Fibroblast of upper back skin (primary cell): ENCODE measurements at places on chromosomes 1 and 21.

- peak; percentile 71 for DNase-seq
These were observed 6.6 kb downstream of the ADORA1 start for GRCh38 chr1:203133970-203134725.

GRCh38 chr1:101112051-101112780 lies 86.6 kb upstream of the DPH5 start:
- DNase-seq = no peak

DNA sequence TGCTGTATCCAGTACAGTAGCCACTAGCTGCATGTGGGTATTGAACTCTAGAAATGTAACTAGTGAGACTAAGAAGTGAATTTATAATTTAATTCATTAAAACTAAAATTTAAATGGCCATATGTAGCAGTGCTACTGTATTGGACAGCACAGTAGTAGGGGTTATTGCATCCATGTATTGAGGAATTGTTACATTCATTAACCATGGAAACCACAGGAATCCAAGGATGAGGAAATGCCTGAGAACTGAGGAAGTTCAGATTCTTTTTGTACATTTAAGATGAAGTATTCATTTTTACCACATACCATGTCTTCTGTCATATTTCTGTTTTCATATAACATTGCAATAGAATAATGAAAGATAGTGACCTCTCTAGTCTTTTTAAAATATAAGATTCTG lies 2.6 kb downstream of the MTF2 start:
- peak; percentile 90 for DNase-seq

DNA sequence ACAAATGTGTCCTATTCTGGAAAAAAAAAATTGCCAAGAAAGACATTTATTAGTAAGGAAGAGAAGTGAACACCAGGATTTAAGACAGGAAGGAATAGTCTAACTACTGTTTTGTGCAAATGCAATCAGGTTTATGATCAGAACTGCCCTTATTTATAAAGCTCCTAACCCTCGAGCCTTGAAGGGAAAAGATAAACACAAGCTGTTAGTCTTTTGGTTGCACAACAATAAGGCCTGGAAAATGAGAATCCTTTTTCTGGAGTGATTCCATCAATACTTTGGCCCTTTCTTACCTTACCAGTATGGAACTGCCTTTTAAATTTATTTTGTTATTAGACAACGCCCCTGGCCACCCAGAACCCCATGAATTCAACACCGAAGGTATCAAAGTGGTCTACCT lies 52.9 kb downstream of the SNRPE start:
- DNase-seq = no peak

DNA sequence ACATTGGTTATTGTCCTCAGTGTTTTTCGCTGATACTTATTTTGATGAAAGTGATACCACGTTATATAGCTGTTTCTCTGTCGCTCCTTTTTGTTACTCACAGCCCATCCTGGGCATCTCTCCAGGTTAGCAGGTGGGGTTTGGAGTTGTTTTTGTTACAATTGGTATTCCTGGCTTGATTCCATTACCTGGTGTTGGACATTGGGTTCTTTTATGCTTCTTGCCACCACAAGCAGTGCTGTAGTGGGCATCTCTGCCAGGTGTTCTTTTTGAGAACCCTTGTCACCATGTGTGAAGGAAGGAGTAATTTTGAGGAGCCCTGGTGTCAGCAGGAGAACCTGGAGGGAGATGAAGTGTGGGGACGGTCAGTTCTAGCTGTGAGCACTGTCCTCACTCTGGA lies 47.5 kb upstream of the PWP2 start:
- no peak for DNase-seq

DNA sequence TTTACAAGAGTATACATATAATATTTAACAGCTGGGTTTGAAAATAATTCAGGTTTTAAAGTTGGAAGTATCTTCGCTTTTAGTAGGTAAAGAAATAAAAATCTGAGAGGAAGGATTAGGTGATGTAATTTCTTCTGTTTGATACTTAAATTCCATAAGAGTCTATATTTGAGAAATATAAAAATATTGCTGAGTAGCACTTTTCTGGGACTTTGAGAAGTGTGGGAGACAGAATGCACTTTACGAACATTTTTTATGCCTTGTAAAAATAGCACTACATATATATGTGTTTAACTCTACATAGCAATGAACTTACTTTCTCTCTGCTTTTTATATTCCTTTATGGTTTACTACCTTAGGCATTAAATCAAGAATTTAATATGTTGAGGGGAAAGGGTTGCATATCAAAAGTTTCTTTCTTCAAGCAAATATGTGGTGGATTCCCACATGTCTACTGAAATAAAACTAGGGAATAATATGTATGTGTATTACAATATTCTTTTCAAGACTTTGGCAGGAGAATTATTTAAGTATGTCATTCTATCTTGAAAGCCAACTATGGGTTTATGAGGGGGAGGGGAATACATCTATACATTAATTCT lies 266.7 kb upstream of the ADAMTS5 start:
- no peak for DNase-seq

DNA sequence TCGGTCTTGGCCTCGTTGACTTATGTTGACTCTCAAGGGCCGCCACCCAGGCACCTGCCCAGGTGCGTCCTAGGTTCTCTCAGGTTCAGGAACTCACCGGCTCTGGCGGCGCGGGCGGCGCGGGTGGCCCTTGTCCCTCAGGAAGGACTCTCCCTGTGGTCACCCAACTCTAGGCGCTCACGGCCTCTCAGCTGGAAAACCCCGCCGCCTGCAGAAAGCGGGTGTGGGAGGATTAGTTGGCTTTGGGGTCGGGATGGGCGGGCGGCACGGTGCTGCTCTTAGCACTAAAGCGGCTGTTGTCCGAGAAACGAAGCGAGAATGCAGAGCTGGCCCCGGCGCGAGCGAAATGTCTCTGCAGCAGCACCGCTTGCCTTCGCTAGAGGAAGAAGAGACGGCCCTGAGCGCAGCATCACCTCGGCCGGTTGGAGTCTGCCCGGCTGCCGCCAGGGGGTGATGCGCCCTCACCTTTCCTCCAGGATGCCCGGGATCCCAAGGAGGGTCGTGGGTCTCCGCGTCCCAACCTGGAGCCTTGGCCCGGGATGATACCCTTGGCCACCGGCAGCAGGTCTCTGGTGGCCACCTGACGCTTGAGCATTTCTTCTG lies 8.1 kb upstream of the TADA1 start:
- peak; percentile 25 for DNase-seq

- no peak for DNase-seq
These were observed 665.0 kb downstream of the SMYD3 start for GRCh38 chr1:245842106-245842505.

DNA sequence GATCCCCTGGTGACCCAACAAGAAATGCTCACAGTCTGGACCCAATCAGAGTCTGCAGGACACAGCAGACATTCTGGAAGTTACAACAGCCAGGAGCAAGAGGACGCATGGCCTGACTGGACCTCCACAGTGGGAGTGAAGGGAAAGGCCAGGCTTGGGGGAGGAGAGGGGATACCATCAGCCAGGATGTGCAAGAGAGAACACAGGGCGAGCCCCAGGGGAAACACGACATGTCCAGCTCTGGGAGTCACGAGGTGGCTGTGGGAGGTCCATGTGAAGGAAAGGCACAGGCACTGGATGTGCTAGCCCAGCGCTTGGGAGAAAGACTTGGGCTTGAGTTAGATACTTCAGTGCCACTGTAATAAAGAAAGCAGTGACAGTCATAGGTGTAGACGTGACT lies 87.3 kb downstream of the HSF2BP start:
- DNase-seq = no peak

- no peak for DNase-seq
These were observed 75.7 kb upstream of the RAB4A start for GRCh38 chr1:229195246-229195645.

DNA sequence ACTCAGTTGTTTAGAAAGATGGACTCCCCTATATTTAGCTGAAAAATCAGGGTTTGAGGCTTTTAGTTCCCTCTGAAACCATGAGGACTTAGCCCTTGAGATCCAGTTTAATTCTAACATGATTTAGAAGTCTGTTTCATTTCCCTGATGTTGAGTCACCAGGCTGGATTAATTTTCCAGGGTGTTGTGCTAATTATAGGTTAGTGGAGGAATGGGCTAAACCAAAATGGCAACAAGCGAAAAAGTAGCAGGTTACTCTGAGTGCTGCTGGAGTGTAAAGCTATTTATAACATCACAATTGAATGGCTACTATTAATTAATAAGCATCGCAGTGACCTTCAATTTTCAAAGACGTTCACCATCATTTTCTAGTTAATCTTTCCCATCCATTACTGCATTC lies 15.5 kb upstream of the USP24 start:
- no peak for DNase-seq

DNA sequence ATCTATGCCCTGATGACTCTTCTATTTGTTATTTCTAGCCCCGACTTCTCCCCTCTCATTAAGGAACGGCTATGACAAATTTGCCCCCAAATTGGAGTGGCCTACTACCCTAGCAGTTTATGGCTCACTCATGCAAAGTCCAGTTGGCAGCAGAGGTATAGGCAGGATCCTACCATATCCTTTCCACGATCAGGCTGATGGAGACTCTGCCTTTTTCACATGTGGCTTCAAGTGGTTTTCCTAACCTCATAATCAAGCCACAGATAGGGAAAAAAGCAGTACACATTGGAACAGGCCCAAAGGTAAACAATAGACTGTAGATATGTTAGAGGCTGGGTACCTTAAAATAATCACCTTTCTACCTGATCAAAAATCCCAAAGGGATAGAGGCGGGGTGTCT lies 292.5 kb downstream of the NCAM2 start:
- no peak for DNase-seq

- DNase-seq = no peak
These were observed 264.0 kb downstream of the CTH start for GRCh38 chr1:70674941-70675685.

DNA sequence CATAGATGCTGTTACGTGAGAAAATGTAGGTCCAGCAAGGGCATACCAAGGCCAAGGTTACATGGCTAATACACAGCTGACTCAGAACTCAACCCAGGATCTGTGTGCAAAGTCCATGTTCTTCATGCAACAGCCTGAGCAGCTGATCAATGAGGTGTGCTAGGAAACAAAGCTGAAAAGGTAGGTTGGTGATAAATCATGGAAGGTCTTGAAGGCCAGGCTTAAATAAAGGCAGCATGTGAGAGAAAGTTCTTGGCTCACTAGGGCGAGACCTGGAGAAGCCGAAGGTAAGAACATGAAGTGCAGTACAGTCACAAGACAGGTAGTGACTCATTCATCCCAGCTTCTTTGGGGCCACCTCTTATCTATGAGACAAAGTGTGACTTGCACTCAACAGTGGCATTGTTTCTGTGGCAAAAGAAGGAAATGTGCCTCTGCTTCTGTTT lies 33.4 kb downstream of the TLR5 start:
- no peak for DNase-seq

- no peak for DNase-seq
These were observed 325.6 kb downstream of the RRAGC start for GRCh38 chr1:38533772-38534472.

DNA sequence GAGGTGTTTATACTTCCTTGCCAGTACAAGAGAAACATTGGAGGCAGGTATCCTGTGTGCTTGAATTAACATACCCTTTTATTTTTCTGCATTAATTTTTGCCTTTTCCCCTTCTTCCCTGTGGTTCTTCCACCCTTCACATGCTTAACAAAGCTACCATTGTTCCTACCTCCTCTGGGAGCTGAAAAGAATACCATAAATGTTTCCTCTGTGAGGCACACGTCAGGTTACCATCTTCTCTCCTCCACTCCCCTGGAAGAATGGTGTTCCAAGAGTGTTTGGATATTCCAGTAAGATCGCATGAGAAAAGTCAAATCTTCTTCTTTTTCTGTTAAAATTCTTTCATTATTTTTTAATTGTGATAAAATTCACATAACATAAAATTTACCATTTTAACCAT lies 74.6 kb upstream of the MARK1 start:
- DNase-seq = no peak

- DNase-seq = no peak
These were observed 106.4 kb upstream of the DPYD start for GRCh38 chr1:98027103-98027705.

DNA sequence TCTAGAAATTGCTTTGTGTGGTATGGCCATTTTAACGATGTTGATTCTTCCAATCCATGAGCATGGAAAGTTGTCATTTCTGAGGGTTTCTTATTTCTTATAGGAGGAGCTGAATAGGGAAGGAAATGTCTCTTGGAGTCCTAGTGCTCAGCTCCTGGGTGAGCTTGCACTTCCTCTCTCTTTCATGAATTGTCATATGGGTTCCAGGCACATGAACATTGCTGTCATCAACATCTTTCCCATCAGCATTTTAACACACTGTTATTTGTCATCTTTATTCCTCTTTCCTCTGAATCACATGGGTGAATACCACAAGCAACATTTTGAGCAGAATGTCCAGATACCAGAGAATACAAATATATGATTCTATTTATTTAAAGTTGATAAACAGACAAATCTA lies 23.4 kb downstream of the SLAMF6 start:
- no peak for DNase-seq

DNA sequence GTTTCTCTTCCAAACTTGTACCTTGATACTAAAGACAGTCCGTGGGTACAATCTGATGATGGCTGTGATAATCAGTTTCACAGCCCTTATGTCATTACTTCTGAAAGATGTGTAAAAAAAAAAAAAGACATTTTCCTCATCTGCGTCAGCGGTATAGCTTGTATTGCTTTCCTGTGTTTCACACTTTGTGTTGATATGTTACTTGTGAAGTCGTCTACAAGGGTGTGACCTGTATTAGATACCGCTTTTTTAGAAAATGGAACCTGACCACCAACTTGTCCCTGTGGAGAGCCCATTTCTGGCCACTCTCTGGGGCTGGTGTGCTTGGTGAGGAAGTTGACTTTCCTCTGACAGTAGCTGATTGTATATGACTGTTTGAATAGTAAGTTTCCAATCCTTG lies 50.5 kb downstream of the PEX14 start:
- no peak for DNase-seq

DNA sequence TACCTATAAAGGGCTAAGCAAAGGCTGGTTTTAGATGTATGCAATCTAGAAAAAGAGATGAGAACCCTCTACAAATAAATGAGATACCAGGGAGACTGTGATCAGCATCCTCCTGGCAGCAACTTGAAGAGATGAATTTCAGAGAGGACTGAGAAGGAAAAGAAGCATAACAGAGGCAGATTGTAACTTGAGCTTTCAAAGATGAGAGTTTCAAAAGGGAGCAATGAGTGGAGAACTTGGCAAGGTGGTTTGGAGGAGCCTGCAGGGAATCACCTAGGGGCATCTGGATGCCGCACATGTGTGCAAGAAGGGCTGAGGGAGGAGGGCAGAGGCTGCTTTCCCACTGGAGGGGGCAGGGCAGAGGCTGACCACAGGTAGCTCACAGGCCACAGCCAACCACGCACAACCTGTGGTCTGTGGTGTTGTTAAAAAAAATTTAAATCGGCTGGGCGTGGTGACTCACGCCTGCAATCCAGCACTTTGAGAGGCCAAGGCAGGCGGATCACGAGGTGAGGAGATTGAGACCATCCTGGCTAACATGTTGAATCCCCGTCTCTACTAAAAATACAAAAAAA lies 50.2 kb downstream of the PCNX2 start:
- no peak for DNase-seq

DNA sequence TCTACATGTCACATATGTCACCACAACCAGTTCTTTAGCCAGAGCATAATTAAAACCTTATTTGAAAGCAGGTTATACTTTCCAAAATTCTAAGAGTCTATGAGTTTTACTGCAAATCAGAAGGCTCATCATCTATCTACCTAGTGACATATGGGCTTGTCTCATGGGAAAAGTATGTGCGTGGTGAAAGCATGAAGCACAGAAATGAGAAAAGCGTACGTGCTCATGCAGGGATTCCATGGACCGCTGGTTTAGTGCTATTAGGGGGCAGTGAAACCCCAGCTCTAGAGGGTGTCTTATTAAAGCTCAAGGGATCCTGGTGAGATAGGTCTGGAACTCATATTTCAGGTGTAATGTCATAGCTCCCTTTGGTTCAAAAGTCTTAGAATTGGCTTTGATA lies 50.2 kb downstream of the FAM163A start:
- DNase-seq = peak; percentile 45
